Fibroblast of gingiva (primary cell): ENCODE measurements at places on chromosomes 5 and 9.
A peak's percentile ranks its signal among the peaks of the same experiment; 100 is the strongest.

GRCh38 chr5:170450061-170450669 lies 53.7 kb upstream of the KCNIP1 start:
- no peak for DNase-seq

DNA sequence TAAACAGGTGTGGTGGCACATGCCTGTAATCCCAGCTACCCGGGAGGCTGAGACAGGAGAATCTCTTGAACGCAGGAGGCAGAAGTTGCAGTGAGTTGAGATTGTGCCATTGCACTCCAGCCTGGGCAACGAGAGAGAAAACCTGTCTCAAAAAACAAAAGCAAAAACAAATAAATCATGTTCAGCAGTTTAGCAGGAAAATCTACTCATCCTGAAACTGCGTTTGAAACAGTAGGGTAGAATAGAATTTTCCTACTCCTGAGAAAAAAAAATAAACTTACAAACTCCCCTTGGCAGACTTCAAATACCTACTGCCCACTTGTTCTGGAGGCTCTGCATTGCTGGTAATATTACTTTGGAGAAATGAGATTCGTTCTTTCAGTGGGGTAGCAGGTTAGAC lies 367.7 kb downstream of the GADD45G start:
- no peak for DNase-seq

DNA sequence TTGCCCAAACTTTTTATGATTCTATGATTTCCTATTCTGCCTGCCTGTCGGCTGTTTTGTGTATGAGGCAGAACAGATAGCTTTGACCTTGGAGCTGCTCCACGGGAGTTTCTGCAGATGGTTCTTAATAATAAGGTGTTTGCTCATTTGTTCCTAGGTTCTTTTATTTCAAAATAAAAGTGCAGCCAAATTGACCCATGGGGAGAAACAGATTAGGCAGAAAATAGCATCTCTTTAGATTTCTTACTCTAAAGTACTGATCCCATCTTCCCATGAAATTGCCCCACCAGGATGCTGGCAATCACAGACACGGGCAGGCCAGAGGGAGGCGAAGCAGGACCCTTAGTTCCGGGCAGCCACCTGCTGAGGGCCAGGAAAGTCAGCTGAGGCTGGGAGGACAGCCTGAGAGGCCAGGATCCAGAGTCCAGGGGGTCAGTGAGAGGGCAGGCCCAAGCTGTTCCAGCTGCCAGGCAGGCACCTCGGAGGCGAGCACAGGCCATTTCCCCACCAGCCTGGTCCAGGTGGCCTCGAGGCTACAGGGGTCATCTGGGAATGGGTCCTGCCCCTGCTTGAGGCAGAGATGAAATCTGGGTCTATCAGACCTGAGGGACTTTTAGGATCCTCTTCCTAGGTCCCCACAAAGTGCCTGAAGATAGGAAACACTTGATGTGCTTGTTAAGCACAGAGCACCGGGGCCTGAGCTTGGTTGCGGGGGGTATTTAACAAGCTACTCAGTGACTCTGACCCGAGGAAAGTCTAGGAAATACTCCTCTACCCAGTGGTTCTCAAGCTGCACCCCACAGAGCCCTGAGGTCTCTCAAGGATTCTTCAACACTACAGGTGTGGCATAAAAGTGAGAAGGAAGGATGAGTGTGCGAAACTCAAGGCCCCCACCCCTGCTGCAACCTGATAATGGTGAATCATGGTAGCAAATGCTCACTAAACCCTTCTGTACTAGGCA lies 145.4 kb downstream of the CMYA5 start:
- no peak for DNase-seq

DNA sequence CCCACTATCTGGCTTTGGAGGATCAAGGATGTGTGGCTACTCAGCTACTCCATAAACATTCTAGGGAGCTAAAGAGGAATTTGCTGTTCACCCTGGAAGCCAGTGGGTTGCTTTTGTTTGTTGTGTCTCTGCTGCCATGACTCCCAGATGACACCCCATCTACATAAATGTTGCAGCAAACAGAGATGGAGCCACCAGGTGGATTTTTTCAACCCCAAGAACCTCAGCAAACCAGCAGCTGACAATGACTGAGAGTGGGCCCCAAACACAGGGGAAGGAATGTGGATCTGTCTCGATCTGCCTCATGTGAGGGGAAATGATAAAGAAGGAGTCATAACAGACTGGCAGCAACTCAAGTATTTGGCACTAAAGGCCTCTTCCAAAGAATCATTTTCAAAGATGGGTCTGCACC lies 132.7 kb upstream of the TNC start:
- peak; percentile 36 for DNase-seq

DNA sequence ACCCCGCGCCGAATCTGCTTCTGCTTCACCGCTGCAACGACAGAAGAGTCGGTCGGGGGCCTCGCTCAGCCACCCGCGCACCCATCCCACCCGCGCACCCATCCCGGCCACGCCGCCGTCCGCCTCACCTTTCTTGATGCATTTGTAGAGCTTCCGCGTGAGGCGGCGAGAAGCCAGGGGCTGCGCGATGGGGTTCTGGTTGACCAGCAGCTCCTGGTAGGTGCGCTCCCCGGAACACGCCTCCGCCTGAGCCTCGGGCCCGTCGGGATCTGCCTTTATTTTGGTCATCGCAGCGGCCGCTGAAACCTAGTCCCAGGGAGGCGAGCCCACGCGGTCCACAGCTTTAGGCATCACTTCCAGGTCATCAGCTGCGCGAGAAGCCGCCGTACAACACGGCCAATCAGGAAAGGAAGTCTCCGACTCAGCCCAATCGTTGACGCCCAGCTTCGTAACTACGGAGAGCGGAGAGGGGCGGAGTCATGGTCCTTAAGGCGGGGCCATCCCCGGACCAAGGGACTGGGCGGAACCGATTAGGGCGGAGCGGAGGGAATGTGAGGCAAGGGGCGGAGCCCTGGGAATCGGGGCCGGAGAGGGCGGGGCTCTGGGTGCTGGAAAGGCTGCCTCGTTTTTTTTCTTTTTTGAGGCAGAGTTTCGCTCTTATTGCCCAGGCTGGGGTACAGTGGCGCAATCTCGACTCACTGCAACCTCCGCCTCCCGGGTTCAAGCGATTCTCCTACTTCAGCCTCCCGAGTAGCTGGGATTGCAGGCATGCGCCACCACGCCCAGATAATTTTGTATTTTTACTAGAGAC lies at the start of gene NHP2:
Gene NHP2 (minus strand): TSS at position 356 of the 811 bp plus-strand sequence. CDS start 68 bp downstream, at position 288.
- peak; percentile 98 for DNase-seq

GRCh38 chr5:53481159-53481886 lies 894 bp downstream of the FST start:
- DNase-seq, result peak; percentile 20

GRCh38 chr5:108661590-108662219 lies 86.0 kb upstream of the FER start:
- peak; percentile 41 for DNase-seq

DNA sequence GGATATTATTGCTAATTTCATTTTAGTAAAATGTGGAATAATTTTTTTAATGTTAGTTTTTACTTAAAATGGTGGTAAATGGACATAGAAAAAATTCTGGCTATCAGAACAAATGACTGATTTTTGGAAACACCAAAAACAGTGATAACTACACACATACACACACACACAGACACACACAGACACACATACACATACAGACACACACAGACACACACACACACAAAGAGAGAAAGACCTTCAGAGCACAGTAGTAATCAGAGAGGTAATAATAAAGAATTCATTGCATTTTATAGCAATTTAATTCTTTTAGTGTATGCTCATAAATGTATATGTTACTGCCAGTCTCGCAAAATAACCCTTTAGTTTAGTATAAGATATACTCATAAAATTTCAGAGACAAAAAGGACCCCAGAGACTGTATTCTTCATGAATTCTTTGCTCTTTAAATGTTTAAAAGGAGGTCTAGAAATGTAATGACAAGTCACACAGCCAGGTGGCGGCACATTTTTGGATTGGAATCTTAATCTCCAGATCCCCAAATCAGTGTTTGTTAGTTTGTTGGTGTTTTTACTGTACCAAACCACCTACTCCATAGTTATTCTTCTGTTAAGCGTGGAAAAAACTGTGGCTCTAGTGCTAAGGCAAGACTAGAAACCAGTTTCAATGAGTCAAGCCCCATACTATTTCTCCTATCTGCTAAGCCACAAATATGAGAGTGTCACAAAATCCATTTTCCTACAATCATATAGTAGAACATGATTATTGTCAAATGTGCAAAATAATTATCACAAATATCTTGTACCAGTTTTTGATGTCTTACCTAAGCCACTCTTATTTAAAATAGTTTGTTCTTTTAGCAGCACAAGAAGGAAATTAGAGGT lies 109.9 kb downstream of the EDIL3 start:
- peak; percentile 26 for DNase-seq

- DNase-seq, result peak; percentile 57
These were observed 16.6 kb downstream of the ATOX1 start for GRCh38 chr5:151741678-151742423.

DNA sequence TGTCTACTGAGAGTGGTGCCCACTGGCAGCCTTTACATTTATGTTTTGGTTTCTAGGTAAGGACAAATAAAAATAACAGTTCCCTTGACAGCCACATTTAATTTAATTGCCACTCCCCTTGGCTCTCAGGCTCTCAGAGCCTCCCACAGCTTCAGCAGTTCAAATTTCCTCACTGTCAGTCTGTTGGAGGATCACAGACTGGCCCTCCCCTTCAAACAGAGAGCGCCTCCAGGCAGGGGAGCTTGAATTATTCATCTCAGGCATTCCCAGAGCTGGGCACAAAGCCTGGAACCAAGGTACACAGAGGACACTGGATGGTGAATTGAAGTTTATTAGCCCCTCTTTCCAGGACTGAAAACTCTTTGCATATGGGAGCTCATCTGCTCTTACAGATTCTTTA lies 407.7 kb downstream of the SPOCK1 start:
- no peak for DNase-seq

- no peak for DNase-seq
These were observed 65.4 kb downstream of the SPATA31C2 start for GRCh38 chr9:88072831-88073375.

DNA sequence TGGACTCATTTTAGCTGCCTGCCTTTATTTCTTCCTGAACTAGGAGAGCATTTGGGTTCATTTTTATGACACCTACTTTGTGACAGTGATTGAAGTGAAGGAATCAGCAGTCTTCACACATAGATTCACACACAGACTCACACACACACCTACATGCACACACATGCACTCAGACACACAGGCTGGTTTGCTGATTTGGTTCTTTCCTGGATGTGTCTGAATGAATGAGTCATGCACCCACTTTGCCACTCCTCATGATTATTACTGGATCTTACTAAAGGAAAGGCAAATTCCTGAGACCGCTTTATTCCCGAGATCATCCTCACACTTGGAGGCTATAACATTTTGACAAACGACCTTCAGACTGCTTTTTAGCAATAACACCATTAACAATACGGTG lies 529.5 kb downstream of the AGTPBP1 start:
- DNase-seq, result peak; percentile 8

DNA sequence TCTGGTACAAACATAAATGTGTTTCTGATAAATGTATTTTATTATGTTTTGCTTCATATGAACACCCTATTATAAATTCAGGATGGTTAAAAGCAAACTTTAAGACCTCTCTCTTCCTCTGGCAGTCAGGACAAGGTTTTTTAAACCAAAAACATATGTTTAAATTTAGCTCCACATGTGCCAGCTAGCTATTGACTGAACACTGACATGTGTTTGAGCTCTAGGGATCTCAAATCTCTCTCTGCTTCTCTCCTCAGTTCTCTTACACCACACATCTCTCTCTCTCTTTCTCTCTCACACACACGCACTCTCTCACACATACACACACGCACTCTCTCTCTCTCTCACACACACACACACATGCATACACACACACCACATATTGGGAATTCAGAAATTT lies 150.1 kb upstream of the RFX3 start:
- peak; percentile 28 for DNase-seq

DNA sequence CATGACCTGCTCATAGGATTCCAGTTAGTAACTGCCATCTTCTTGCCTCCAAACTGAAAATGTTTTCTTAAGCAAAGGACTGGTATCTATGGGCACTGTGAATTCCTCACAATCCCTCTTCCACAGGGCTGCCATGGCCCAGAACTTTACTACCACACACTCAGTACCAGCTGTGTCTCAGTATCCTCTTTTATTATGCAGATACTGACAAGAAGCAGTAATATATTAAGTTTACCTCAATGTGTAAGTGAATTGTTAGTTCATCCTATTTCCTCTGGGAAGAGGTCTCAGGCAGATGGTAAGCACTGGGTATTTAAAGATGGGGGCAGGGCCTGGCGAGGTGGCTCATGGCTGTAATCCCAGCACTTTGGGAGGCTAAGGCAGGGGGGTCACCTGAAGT lies 320.8 kb upstream of the RFX3 start:
- DNase-seq, result no peak
